NCI-H748 treated with DMSO at 0.1 percent for 48 hours (cell line): ENCODE measurements at places on chromosomes 7 and 10.

DNA sequence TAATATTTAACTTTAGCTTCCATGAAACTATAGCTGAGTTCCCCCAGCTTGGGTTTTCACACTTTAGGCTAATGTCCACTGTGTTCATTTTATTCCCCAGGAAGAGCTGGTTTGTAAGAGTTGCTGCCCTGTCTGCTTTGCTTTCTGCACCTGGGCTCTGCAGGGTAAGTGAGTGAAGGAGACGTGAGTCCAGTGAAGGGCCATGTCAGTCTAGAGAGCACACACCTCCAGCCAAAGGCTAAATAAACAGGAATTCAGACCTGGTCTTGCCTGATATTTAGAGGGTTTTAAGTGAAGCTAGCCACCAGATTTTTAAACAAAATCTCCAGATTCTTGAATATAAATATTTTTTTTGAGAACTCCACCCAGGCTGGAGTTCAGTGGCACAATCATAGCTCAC lies 24.5 kb upstream of the FZD1 start:
- no peak for DNase-seq

DNA sequence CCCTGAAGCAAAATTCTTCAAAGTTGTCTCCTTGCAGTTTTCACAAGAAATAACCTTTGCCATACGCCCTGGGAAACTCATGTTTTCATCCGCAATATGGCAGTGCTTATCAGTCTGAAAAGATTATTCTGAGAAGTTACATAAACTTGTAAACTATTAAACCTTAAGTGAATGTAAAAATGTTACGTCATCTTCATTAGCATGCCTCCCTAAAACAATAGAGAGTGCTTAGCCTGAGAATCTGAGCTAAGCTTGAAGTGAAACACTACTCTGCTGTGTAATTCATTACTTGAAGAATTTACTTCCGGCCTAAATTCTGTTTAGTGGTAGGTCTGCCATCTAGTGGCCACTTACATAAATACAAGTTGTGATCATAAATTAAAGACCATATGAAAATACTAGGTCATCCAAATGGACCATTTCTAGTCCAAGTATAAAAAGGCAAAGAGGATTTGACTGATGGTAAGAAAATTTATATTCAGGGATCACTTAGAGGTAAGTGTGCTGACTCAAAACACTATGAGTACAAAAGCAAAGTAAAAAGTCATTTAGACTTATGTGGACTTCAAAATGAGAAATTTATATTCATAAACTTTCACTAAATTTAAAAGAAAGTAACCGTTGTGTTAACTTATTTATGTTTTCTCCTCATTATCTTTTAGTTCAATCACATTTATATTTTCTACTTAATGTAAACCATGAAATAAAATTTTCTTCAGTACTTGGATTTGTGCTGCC lies 745.1 kb upstream of the LRRTM3 start:
- DNase-seq, result peak; percentile 22

DNA sequence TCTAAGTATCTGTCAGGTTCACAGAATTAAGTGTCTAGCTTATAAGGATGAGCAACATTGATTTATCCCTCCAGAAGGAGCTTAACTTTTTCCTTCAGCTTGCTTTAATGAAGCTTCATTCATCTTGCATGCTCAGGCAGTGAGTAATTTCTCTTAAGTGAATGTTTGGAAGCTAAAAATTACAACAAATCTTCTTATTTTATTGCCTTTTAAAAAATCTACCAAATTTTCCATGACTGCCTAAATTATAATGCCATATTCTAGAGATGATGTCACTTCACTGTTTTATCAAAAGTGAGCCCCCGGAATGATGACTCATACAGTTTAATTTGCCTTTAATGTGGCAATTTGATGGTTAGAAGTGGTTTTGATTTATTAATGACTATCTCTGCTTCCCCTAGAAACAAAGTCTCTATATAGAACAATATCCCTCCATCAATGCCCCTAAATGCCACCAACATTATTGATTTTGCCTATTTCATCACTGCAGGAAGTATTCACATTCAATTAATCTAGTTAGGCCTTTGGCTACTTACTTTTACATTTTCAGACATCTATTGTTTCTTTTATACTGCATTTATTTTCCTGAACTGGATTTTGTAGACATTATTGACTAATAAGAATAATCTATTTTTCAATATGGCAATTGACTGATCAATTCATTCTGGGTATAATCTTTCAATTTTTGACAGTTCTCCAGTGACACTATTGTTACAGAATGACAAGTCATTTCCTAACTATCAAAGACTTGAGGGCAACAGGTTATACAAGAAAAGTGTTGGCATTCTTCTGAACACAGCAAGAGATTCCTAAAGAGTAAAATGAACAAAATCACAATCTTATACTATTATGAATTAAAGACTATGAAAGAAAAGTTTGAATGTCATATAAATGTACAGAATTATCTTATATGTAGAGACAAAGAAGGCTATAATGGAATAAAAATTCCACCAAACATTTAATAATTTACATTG lies 139.3 kb upstream of the ODAD2 start:
- no peak for DNase-seq

GRCh38 chr10:127142856-127143255 lies 53.5 kb downstream of the INSYN2A start:
- DNase-seq, result no peak

DNA sequence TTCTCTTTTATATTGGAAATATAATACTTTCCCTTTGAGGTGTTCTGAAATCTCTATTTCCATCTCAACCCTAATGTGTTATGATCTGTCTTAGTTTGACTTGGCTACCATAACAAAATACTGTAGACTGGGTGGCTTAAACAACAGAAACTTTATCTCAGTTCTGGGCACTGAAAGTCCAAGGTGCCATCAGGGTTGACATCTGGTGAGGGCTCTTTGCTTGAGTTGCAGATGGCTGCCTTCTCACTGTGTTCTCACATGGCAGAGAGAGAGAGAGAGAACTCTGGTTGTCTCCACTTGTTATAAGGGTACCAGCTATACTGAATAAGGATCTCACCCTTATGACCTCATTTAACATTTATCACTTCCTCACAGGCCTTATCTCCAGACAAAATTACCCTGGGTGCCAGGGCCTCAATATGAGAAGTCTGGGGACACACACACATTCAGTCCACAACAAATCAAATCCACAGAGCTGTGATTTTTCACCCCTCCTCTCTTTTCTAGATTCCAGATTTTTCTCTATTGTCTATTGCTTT lies 104.5 kb downstream of the SRI start:
- DNase-seq, result no peak

- DNase-seq, result peak; percentile 82
These were observed 207.8 kb upstream of the ETV1 start for GRCh38 chr7:14197280-14197679.

- DNase-seq, result no peak
These were observed 46.6 kb downstream of the PWWP2B start for GRCh38 chr10:132443605-132443982.

GRCh38 chr7:12921751-12922345 lies 234.4 kb downstream of the ARL4A start:
- no peak for DNase-seq

DNA sequence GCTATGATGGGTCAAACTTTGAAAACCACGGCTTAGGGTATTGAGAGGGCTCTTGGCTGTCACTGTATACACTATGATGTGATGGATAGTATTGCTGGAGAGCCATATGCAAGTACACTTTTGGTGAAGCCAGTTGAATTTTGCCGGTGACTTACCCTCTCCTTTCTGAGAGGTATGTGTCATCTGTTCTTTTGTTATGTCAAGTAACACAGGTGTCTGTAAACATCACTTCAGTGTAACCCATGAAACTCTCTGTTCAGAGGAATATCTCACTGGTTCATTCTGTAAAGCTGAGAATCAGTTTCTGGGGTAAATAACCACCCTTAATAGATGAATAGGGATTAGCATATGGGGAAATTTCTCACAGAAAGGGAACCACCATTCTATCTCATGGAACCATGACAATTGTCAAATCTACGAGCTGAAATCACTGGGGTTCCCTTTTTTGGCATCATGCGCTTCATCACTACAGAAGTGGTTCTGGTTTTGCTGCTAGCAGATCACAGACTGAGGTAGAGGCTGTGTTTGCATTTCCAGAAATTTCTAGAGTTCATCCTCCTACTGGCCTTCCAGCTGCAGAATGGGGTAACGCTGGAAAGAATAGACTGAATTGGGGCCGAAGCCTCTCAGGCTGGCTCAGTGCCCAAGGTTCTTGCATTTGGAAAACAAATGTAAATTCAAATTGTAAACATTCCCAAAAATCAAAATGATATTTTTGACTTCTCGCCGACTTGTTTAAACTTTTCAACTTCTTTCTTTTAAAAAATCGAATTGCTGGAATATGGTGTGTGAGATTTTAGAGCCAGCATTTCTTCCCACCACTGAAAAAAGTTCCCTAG lies 83.3 kb upstream of the CREB5 start:
- peak; percentile 95 for DNase-seq

- DNase-seq, result no peak
These were observed 27.9 kb downstream of the DUSP5 start for GRCh38 chr10:110525349-110526260.

DNA sequence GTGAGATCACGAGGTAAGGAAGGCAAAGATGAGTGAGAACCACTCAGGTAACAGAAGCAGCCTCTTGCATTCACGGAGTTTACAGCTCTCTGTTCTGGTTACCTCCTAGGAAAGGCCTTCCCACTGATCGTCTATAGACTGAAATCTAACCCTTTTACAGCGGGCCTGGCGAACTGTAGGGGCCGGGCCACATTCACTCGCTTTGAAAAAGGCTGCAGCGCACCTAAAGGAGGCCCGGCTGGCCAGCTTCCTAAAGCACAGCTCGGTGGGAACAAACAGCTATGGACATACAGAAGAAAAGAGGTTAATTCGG lies 565 bp downstream of the ATP5MK start:
- no peak for DNase-seq

DNA sequence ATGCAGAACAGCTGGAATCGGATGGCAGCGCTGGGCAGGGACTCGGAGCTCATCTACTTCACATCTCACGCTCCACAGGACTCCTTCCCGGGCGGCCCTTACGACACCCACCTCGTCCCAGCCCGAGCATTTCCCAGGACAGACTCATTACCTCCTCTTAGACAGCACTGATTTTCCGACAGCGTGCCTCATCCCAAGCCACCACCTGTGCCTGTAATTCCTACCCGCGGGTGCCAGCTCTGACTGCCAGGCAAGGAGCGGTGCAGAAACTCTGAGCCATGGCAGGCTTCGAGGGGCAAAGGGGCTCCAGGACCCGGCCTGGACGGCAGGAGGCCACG lies 25.6 kb downstream of the GPER1 start:
- DNase-seq, result no peak

DNA sequence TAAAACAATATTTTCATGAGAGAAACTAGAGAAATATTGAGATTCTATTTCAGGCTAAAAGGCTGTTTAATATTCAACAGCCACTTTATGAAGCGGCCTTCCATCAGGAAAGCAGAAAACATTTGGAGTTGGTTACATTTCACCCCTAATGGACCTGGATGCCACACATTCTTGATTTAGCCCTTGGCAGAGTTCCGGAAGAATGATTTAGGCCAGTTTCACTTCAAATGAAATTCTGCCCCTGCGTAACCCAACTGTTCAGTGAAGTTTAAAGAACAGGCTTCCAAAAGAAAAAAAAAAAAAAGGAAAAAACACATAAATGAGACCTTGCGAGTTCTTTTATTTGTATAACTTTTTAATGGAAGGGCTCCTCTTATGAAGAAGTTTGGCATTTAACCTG lies 239.2 kb upstream of the AKR1E2 start:
- no peak for DNase-seq

DNA sequence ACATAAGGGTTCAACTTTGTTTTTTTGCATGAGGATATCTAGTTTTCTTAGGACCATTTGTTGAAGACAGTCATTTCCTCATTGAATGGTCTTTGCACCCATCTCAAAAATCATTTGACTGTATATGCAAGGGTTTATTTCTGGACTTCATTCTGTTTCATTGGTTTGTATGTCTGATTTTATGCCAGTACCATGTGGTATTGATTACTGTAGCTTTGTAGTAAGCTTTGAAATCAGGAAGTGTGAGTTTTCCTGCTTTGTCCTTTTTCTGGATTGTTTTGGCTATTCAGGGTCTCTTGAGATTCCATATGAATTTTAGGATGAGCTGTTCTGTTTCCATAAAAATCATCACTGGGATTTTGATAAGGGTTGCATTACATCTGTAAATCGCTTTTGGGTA lies 63.9 kb downstream of the SND1 start:
- no peak for DNase-seq

DNA sequence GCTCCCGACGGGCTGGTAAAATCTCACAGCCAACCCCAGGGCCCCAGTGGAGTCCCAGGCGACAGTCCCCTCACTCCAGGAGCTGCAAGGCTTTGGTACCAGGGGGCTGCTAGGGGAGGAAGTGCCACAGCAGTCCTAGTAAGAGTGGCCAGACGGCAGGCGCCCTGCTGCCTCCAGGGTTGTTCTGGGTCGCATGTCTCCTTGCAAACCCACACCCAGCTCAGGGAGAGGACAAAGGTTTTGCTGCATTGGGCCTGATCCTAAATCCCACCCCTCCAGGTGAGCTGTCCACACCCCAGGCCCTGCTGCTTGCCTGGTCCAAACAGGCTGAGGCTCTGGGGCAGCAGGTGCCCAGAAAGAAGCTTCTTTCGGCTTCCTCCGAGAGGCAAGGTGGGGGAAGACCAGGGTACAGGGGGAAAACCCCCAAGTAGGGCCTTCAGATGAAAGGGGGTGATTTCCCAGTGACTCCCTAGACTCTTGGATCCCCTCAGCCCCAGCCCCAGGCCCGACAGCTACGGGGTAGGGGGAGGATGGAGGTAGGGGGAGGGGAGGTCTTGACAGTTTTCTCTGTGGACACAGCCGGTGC lies 4.2 kb upstream of the KCP start:
- DNase-seq, result no peak

DNA sequence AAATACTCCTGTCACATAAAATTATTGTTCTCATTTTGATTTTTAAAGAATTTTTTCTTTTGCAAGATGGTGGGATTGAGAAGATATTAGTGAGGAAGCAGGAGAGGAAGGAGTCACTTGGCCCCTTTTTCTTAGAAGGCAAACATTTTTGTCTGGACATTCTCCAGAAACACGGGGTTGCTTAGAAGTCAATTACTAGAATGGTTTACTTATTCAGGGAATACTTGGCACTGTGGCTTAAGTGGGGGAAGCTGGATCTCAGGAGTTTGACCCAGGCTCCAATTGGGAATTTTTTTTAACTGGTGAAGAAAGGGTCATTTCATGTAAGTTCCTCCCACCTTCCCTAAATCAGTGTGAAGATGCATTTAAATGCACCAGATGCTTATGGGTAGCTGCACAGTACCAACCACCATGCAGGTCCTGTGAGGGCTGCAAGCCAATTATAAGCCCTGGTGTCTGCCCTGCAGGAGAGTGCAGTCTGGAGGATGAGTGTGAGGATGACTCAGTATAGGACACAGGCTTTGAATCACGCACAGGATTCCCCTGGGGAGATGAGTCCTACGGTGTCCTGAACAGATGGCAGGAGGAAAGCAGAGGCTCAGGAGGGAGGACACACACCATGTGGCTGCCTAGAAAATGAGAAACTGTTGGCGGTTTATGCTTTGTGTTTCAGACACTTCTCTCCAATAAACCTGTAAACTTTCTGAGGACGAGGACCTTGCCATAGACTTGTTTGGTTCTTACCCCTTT lies 299.1 kb downstream of the PLXNA4 start:
- DNase-seq, result no peak
